ENCODE measurements at places on chromosomes 12 and 14.

DNA sequence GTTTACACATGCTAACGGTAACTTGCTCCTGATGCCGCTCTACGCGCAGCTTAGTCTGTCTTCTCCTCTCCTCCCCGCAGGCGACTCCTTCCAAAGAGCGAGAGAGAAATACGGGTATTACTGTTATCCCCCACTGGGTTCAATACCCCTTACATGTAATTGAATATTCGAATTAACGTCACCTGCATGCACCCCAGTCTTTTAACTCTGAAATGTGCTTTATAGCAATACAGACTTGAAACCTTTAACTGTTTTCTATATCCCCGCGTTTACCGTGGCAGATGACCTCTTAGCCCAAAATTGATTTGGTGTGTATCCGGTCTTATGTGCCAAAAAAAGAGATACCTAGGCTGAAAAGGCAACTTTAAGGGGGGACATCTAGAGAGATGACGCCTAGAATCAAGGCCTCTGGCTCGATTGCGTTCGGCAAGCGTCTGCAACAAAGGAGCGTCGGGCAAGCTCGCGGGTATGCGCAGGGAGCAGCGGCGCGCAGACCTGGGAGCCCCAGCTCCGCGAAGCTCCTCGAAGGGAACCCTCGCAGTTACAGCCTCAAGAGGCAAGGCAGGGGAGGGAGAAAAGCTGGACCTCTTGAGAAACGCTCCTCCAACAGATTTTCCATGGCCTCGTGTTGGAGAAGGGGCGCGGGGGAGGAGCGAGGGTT is 6.8 kb upstream of the FOXG1 start:
- DNase-seq: no peak

- DNase-seq: no peak
These were observed 263.1 kb downstream of the LRIG3 start for GRCh38 chr12:58657190-58657589.

DNA sequence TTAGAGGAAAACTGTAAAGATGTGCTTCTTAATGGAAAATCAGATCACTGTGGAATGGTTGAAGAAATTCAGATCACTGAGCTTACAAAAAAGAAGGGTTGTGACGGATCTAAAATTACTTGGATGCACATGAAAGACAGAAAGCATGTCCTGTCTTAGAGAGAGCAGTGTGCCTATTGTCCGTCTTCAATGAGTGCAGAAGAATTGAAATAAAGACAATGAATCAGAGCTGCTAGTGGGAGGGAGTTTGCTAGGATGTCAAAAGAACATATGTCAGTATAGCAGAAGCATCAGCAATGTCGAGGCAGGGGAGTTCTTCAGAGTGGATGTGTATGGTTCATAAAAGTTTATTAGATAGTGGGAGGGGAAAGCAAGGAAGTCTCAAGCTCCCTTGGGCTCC is 172.7 kb downstream of the SYNE2 start:
- no peak for DNase-seq

DNA sequence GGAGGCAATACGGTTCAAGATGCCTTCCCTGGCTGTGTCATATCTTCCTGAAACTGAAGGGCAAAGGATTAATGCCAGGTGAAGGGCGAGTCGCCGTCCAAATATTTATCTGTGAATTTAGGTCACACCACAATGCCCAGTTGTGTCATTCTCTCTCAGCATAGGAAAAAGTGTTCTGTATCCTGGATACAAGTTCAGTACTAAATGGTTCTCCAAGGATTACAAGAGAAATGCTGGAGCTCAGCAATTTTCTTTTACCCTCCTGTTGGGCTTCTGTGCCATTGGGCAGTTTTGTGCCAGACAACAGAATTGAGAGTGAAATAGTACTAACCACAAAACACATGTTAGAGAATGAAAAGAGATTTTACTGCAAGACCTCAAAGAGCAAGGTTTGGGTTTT is 493.9 kb downstream of the EGLN3 start:
- no peak for DNase-seq

GRCh38 chr14:96233661-96234060 is 22.3 kb upstream of the BDKRB1 start:
- DNase-seq: no peak

DNA sequence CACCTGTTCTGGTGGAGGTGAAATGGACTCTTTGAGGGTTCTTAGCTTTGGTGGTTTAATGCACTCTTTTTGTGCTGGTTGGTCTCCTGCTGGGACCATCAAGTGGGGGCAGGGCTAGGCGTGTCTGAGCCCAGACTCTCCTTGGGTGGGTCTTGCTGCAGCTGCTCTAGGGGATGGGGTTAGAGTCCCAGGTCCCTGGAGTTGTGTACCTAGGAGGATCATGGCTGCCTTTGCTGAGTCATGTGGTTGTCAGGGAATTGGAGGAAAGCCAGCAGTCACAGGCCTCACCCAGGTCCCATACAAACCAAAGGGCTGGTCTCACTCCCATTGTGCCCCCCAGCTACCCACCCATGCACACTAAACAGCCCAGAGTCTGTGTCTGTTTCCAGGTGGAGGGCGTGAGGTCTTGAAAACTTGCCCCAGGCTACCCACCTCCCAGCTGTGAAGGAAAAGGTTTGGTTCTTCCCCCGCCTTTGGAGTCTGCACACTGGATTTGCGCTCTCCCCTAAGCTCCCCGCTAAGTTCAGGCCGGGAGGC is 387.7 kb downstream of the TMTC2 start:
- no peak for DNase-seq

DNA sequence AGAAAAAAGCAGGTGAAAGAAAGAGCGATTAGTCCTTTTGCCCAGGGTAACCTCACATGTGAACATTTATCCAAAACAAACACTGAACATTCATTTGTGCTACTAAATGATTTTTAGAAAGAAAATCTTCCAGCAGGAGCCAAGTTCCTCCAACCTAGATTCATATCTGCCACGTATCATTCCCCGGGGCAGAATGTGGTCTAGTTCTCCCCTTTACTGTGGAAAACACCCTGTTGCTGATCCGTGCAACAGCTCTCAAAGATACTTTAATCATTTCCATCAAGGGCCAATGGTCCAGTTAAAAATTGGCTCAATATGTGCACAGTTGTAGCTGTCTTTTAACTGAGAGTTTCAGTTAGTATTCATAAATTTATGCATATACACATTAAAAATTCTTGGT is 479.1 kb downstream of the ATP23 start:
- DNase-seq: no peak

GRCh38 chr14:65191716-65192115 is 89.4 kb upstream of the MAX start:
- DNase-seq: no peak

DNA sequence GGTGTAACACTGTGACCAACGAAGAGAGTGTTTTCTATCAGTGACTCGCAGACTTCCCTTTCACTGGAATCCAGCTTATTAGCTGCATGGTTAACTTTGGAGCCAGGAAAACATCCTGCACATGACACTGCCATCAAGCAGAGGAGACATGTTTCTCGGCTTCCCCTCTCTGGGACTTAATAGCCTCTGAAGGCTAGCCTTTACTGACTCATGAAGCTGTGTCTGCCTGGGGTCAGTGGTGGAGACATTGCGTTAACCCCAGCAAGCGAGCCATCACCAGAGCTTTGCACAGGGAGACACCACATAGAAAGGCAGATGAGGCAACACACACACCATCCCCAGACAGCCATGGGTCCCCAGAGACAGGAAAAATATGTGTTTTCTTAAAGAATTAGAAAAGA is 126.9 kb upstream of the PRICKLE1 start:
- no peak for DNase-seq

GRCh38 chr12:110599334-110599733 is 14.6 kb upstream of the TCTN1 start:
- no peak for DNase-seq

GRCh38 chr12:105671720-105672119 is 341.2 kb downstream of the C12orf75 start:
- DNase-seq: no peak

GRCh38 chr12:79140711-79141110 is 276.1 kb downstream of the SYT1 start:
- DNase-seq: no peak

- DNase-seq: no peak
These were observed 1054.3 kb downstream of the VRK1 start for GRCh38 chr14:97851428-97851995.

- no peak for DNase-seq
These were observed 37.6 kb downstream of the SYNE3 start for GRCh38 chr14:95478818-95479217.

DNA sequence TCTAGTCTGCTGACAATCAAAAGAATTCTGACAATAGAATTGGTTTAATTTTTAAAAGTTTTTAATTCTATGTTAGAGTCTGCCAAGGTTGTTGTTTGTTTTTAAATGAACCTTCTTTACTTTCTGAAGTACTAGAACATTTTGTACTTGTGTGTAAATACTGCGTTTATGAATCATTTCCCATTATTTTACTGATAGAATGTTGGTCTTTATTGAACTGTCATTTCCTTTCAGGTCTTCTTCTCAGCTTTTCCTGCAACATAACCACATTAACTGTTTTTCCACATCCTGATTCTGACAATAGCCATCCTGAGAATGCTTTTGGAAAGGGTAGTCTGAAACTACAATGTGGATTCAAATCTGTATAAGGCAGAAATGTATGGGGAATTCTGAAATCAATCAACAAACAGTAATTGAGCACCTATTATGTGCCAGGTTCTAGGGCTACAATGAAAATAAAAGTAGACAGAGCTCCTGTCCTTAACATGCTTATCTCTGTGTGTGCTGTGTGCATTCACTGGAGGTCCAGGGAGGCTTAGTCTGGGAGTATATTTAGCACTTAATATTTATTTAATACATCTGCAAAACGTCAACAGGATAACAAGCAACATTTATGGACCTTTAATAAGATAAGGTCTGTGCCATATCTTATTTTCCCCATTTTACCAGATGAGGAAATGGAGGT is 73.1 kb upstream of the SLC38A2 start:
- no peak for DNase-seq

- no peak for DNase-seq
These were observed 29.7 kb downstream of the KDM2B start for GRCh38 chr12:121550974-121551634.

DNA sequence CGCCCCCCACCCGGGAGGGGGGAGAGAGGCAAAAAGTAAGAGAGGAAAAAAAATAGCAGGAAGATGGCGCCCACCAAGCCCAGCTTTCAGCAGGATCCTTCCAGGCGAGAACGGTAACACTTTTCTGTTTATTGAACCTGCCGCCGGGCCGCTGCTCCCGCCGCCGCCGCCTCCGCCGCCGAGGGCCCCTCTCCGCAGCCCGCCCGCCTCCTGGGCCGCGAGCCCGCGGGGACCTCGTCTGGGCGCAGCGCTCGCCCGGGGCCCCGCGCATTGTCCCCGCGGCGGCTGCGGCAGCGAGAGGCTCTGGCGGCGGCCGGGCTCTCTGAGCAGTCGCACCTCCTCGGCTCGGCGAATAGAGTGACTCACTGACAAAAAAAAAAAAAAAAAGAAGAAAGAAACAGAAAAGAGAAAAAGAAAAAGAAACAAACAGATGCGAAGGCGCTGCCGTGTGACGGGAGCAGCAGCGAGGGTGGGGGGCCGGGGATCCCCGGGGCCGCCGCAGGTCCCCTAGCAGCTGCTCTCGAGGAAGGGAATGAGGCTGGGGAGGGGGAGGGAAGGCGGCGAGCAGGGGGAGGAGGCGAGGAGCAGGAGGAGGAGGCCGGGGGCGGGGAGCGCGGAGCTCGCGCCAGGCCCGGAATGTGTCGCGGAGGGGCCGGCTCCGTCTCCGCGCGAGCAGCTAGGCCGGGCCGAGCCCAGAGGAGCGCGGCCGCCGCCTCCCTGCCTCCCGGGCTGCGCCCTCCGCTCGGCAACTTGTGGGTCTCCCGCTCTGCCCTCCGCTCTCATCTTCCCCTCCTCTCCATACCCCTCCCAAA is 781 bp downstream of the NPAS3 start:
- no peak for DNase-seq

DNA sequence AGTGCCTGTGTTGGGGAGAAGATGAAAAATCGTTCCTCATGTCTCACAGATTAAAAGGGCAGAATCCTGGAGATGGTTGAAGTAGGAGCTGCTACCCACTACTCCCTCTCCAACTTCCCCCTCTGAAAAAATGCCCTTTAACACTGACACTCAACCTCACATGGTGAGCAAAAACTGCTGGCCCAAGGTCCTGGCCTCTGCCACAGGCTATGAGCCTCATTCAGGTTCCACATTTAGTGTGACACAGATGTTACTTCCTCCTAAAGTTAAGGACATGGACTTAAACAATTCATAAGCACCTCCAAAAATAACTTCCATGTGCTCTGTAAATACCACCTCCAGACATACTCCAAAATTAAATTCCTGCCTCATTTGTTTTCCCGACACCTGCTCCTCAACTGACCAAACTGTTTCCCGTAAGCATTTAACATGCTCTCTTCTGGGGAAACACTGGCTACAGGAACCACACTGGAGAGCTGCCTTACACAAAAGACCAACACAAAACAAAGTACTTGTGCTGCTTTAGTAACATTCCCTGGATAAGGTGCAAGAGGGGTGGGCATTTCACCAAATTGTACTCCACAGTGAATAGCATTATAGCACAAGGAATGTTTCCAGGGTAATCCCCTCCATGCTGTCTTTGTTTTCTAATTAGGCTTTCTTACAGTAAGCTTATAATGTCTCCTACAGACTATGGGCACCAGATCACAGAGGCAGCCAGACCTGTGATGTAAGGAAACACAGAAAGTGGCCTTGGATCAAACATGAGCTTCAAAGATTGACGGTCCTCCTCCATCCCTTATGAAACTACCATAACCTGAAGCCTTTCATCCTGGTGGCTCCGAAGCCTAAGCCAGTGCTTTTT is 57.0 kb downstream of the PHLDA1 start:
- DNase-seq: no peak

- no peak for DNase-seq
These were observed 603.5 kb downstream of the RPL10L start for GRCh38 chr14:46048127-46048526.

DNA sequence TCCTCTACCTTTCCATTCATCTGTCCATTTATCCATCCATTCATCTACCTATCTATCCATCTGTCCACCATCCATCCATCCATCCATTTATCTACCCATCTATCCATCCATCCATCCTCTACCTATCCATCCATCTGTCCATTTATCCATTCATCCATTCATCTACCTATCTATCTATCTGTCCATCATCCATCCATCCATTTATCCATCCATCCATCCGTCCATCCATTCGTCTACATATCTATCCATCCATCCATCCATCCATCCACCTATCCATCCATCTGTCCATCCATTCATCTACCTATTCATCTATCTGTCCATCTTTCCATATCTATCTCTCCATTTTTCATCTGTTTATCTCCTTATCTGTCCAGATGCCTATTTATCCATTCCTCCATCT is 21.0 kb downstream of the CABP1 start:
- DNase-seq: no peak

GRCh38 chr14:57889245-57889644 is 23.4 kb upstream of the SLC35F4 start:
- DNase-seq: no peak
